ENCODE measurements at places on chromosomes 1 and 21. TPM values are rescaled to one million over a fixed set of nuclear protein-coding genes. Genes with fewer than 3 reads are reported as not detected.

Gene TSPEAR
- not detected for total RNA-seq

Gene HUNK
- total RNA-seq = not detected

Gene SH2D1B
- total RNA-seq = not detected

Gene NADK
- 16.7 TPM for total RNA-seq

Gene B3GALT5
- total RNA-seq = not detected

Gene ERRFI1
- total RNA-seq = 4.9 TPM

Gene TFF3
- not detected for total RNA-seq

Gene AMPD2
- total RNA-seq = 137 TPM

Gene CELA3A
- total RNA-seq = not detected

GRCh38 chr1:38523568-38523939 lies 336.0 kb downstream of the RRAGC start:
- DNase-seq = no peak

- no peak for DNase-seq
Observed at GRCh38 chr1:200292699-200293098, 117.1 kb downstream of the ZNF281 start.

DNA sequence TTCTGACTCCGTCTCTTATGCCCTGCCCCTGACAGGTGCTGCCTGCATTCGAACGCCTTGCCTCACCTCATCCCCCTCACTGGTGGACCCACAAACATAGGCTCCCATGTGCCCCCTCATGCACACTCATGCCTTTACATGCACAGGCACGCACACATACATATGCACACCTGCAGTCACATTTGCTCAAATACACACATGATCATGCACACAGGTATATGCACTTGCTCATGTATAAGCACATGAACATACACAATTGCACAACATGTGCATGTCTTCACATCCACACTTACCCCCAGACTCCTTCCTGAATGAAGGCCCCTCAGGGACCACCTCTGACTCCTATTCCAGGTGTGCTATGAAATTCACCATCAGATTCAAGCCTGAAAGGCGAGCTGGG lies 506.9 kb downstream of the PTPRU start:
- no peak for DNase-seq

- DNase-seq = no peak
Observed at GRCh38 chr1:57889676-57890320, 465.9 kb upstream of the DAB1 start.

DNA sequence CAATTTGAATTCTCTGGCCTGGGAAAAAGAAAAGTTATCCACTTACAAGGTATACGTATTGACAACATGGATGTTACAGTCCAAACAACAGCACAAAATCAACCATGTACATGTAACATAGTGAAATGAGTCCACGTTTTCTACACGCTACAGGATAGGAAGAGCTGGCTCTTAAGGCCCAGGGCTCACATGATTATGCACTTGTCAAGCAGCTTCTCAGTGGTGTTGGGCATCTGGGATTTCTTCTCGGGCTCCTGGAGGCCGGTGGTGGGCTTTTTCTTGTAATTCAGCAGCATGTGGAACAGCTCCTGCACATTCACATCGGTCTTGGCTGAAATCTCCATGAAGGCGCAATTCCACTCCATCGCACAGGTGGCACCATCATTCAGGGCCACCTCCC lies 4.0 kb downstream of the DIRAS3 start:
- DNase-seq = no peak

DNA sequence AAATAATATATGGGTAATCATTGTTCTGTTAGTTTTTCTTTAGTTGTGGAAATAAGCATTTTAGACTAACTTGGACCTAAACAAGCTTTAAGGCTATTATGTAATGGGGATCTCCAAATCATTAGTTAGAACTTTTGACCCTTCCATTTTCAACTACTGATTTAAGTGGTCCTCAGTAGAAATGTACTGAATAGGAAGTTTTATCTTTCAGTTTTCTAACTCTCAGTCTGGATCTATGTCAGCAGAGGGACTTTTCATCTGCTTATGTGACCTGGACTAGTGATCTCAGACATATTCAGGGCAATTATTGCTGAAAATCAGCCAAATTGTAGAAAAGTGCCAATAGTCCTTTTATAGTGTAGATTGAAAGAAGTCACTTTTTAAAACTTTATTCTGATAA lies 56.0 kb downstream of the SASS6 start:
- DNase-seq = no peak

GRCh38 chr21:17708522-17709265 lies 96.0 kb upstream of the BTG3 start:
- DNase-seq = no peak

DNA sequence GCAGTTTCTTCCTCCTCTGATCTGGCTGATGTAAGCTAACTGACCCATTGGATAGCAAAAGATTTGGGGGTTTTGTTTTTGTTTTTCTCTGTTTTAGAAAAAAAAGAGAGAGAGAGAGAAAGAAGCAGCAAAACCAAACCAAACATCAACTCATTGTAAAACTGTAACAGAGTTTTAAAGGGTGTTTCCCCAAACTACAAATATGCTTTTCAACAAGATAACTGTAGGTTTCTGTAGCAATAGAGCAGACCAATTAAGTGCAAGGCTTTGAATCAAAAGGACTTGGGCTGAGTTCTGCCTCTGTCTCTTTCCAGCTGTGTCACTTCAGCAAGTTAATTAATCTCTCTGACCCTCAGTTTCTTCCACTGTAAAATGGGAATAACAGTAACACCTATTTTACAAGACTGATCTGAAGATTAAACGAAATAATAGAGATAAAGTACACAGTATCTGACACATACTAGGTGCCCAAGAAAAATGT lies 44.5 kb downstream of the RRAGC start:
- DNase-seq = no peak
